ENCODE measurements at places on chromosomes 3 and 15.
A peak's percentile ranks its signal among the peaks of the same experiment; 100 is the strongest.

GRCh38 chr3:43958005-43958770 is 267.4 kb downstream of the ABHD5 start:
- DNase-seq, result no peak

GRCh38 chr3:17063596-17063995 is 178.8 kb downstream of the PLCL2 start:
- no peak for DNase-seq

GRCh38 chr15:84611631-84612030 is 10.8 kb downstream of the ZSCAN2 start:
- DNase-seq, result peak; percentile 34

GRCh38 chr15:85771271-85771670 is 23.5 kb downstream of the KLHL25 start:
- DNase-seq, result no peak

DNA sequence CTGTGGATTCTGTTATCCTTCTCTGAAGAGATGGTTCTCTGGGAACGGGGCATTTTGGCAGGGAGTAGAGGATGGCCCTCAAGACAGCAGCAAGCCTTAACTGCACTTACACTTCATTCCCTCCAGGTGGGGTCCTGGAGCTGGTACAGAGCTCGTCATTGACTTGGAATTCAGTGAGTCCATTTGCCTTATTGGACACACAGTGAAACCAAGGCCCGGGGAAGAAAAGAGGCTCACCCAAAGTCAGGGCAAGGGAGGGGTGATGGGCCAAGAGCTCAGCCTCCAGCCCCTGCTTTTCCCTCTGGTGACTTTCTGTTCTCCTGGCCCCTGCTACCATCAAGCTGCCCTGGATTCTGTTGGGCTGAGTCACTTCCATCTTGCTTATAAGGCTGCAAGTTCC is 125.6 kb downstream of the ETFA start:
- DNase-seq, result peak; percentile 82

Data from ELR (cell line).